ENCODE measurements at places on chromosomes 11 and 22.

- no peak for DNase-seq
Observed at GRCh38 chr11:28529540-28530410, 421.6 kb downstream of the METTL15 start.

DNA sequence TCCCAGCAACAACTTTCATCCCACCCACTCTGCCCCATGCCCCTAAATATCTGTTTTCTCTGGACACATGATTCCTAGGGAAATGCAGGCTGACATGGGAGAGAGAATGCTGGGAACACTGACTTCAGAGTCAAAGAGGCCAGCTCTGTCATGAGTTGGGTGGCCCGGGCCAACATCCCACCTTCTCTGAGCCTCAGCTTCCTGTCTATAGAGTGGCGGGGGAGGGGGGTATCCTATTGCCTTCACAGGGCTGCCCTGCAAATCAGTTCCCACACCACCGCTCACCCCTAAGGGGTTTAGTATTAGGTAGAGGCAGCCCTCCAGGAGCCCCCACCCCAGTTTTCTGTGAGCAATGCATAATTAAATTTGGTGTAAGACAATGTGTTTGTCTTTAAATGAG is 175.0 kb upstream of the NCAM1 start:
- no peak for DNase-seq

DNA sequence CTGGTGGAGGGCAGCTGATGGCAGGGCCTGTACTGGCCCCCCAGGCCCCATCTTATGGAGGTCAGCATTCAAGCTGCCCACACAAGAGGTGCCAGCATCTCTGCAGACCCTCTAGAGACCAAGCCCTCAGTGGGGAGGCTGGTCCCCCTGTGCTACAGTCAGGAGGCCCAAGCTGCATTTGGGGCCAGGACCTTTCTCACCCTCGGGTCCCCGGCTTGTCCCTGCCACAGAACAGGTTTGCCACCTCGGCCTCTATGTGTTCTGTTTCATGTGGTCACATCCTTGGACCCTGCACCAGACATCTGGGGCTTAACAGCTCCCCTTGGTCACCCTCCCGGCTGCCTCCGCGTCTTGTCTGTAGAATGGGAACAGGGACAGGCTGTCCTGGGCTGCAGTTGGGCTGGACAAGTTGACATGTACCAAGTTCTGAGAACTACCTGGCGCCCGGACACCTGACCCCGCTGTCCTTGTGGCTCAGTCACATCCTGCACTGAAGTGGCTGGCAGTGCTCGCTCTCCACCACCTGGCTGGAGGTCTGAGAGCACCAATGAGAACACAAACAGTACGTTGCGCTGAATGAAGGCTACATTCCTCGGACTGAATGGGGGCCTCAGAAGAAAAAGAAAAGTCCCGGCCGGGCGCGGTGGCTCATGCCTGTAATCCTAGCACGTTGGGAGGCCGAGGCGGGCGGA is 2.7 kb upstream of the PLXNB2 start:
- DNase-seq = no peak

DNA sequence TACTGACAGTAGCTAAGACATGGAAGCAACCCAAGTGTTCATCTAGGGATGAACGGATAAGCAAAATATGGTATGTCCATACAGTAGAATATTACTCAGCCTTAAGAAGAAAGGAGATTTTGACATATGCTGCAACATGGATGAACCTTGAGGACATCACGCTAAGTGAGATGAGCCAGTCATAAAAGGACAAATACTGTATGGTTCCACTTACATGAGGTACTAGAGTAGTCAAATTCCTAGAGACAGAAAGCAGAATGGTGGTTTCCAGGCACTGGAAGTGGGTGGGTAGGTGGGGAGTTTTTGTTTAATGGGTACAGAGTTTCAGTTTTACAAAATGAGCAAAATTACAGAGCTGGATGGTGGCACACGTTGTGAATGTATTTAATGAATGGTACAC is 18.1 kb downstream of the CHST1 start:
- no peak for DNase-seq

GRCh38 chr11:60570970-60571369 is 55.8 kb downstream of the MS4A13 start:
- DNase-seq = no peak

- DNase-seq = peak; percentile 70
Observed at GRCh38 chr22:37330200-37331033, 48.1 kb downstream of the CYTH4 start.

- DNase-seq = no peak
Observed at GRCh38 chr11:28833670-28834069, 725.5 kb downstream of the METTL15 start.

GRCh38 chr11:36149538-36150242 is 139.5 kb downstream of the COMMD9 start:
- DNase-seq = peak; percentile 60

- DNase-seq = no peak
Observed at GRCh38 chr22:44890416-44891292, 119.2 kb downstream of the PHF21B start.

GRCh38 chr22:48098243-48098920 is 1335.9 kb downstream of the TBC1D22A start:
- peak; percentile 16 for DNase-seq

- no peak for DNase-seq
Observed at GRCh38 chr11:9396752-9397151, 12.3 kb downstream of the IPO7 start.

GRCh38 chr11:45855308-45855707 is 8.0 kb downstream of the CRY2 start:
- DNase-seq = no peak

DNA sequence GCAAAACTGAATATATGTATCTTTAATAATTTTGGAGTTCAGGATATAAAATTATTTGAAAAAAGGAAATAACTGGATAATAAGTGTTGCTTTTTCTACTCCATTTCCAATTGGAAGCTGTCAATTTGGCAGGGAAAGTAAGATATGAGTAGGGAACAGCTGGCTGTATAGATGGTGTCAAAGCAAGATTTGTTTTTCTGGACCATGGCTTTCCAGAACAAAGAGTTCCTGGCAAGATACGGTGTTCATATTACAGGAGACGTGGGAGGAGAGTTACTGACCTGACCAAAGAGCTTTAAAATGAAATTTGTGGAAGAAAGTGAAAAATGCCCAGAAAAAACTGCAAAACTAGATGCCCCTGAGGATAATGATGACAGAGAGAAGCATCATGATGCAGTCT is 442.7 kb upstream of the KIRREL3 start:
- no peak for DNase-seq

- no peak for DNase-seq
Observed at GRCh38 chr22:35537232-35537631, 3.4 kb upstream of the RASD2 start.
